ENCODE measurements at places on chromosomes 3 and 15.

- DNase-seq: no peak
Measured at GRCh38 chr3:135023996-135024658, 229.1 kb downstream of the EPHB1 start.

- DNase-seq: no peak
Measured at GRCh38 chr3:97197830-97198229, 383.4 kb downstream of the EPHA6 start.

GRCh38 chr15:63107895-63108546 lies 13.6 kb upstream of the LACTB start:
- DNase-seq: no peak

GRCh38 chr15:36365963-36366362 lies 213.5 kb upstream of the CDIN1 start:
- DNase-seq: no peak

DNA sequence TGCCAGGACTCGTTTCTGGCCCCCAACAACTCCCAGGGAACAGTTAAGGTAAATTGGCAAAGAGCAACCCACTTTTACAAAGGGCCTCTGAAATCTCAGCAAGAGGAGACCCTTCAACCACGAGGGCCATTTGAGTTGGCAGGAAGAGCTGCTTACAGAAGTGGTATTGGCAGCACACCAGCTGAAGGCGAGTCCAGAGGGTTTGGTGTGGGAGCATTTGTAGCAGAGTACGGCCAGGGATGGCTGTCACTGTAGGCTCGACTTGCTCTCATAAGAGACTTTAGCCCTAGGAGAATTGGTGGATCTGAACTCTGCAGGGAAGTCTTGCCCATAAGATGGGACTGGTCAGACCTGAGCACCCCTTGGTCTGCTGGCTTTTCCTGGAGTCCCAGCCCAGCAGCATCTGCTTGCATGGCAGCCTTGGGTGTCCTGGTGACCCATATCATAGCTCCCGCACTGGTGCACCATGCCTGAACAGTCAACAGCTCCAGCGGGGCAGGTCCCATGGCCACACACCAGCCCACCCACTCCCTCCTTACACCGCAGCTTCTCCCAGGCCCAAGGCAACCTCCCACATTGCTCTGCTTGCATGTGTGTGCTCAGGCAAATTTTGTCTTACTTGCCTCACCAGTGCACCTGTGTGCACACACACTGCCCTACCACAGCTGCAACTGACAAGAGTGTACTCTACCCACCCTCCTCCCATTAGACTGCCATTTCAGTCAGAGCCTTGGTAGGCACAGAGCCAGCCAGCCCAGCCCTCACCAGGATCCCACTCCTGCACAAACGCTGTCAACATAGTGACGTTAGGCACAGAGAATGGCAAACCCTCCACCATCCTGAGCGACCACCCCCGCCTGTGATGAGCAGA lies 861.6 kb upstream of the DPPA4 start:
- DNase-seq: no peak

- DNase-seq: no peak
Measured at GRCh38 chr15:89077750-89078149, 10.5 kb upstream of the ABHD2 start.

DNA sequence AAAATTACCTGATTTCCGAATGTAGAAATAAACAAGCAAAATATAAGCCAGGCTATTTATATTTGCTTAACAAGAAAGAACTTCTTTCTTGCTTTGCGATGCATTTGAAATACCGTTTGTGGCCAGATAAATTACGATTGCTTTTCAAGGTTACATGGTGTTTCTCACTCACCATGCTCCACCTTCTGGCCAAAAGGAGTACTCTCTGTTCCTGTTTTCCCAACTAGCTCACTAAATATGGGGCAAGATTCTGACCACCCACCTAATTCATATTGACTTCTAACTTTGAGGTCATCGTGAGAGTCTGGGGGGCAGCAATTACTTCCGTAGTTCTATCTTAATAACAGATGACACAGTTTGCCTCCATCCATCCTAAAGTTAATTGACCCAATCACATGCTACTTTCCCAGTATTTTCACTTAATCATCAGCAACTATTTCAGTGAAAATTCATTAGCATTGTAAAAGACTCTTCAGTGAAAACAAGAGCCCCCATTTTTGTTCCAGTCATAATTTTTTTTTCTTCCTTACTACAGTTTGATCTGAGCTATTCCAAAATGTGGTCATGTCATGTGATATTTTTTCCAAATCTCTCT lies 25.9 kb downstream of the ACP3 start:
- no peak for DNase-seq

- no peak for DNase-seq
Measured at GRCh38 chr15:84987949-84988624, 6.4 kb downstream of the PDE8A start.

GRCh38 chr15:98794211-98794610 lies 145.9 kb downstream of the IGF1R start:
- no peak for DNase-seq

DNA sequence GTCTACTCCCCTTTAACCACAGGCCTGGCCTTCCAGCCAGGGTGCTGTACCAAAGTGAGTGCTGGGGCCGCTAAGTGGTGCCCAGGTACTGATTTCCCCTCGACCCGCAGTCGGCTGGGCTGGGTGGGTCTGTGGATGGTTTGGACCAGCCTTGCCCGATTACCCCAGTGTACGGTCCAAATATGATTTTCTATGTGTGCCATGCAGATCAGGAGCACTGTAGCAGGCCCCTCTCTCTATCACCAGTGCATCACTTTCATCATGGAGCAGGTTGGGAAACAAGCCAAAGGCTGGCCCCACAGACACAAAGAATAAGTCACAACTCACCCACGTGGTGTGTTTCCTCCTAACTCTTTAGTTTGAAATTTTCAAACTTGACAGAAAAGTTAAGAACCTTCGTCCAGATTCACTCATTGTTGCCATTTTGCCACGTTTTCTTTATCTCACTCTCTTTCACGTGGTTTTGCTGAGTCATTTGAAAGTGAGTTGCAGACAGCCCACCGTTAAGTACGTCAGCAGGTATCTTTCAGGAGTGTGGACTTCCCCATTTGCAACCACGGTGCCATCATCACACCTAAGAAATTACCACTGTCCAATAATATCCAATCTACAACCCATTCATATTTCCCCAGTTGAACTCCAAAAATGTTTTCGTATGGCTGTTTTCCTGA lies 37.0 kb downstream of the ZNF710 start:
- DNase-seq: no peak

GRCh38 chr3:15310491-15311370 lies 21.7 kb downstream of the SH3BP5 start:
- DNase-seq: no peak

- DNase-seq: no peak
Measured at GRCh38 chr3:146705225-146705624, 100.1 kb upstream of the PLSCR5 start.

GRCh38 chr3:147688868-147689267 lies 279.7 kb downstream of the ZIC1 start:
- no peak for DNase-seq

DNA sequence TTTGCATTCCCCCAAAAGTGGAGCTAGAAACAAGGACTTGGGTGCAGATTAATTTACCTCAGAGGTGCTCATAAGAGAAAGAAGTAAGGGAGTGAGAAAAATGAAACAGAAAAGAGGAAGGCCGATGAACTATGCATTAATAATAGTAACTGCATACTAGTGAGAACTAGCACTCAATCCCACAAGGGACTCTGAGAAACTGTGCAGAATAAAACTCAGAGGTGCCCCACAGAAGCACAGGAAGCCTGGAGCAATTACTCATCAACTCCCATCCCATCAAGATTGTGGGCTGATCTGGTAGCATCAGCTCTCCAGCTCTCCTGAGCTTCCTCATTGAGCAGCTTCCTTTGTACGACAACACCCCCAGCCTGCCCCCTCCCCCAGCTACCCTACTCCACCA lies 50.8 kb downstream of the CLDN18 start:
- DNase-seq: no peak

- no peak for DNase-seq
Measured at GRCh38 chr3:173351886-173352285, 45.7 kb upstream of the NLGN1 start.

DNA sequence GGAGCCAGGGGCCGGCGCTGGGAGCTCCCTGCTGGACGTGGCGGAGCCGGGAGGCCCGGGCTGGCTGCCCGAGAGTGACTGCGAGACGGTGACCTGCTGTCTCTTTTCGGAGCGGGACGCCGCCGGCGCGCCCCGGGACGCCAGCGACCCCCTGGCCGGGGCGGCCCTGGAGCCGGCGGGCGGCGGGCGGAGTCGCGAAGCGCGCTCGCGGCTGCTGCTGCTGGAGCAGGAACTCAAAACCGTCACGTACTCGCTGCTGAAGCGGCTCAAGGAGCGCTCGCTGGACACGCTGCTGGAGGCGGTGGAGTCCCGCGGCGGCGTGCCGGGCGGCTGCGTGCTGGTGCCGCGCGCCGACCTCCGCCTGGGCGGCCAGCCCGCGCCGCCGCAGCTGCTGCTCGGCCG lies 1.5 kb downstream of the SMAD6 start:
- no peak for DNase-seq

GRCh38 chr3:178001670-178002101 lies 534.5 kb upstream of the KCNMB2 start:
- no peak for DNase-seq

DNA sequence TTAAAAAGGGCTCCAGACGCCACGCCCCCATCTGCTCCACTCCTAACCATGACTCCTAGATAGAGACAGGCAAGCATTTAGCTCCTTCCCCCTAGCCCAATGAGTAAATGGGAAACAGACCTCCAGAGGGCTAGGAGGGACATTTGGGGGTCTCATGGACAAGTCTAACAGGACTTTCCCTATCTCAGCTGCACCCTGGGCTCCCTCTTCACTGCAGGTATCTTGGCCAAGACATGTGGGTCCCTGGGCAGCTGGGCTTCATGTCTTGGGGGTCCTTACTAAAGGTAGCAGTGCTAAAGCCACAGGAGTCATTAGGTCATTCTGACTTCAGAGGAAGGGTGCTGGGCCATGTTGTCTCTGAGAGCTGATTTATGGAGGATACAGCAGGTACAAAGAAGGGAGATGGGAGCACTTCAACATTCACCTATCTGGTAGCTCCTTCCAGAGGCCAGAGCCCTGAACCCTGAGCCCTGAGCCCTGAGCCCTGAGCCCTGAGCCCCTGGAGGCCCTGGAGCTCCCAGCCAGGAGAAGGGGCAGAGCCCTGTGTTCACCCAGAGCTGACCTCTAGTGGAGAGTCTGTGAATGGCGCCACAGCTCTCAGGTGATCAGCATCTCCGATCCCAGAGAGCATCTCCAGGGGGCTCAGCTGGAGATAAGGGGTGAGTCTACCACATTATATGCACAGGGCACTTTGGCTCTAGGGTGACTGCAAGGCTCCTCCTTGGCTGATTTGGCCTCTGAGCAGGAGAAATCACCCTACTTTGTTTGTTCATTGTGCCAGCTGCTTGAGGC lies 40.1 kb upstream of the EPHB1 start:
- peak; percentile 79 for DNase-seq

DNA sequence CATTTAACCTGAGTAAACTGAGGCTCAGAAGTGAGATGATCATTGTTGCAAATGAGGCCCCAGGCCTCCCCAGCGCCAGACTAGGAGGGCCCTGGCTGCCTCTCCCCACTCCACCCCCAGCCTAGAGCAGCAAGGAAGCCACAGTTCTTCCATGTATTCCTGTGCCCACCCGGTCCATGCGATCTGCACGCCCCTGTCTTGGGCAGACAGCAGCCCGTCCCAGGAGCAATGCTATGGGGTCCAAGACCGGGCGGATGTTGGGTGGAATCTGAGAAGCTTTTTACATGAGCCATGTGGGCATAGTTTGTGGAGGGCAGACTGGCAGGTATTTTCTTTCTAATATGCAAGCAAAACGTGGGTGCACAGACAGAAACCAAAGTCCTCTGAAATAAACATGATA lies 15.1 kb downstream of the SH2D7 start:
- DNase-seq: no peak

GRCh38 chr15:59678620-59679019 lies 10.5 kb downstream of the BNIP2 start:
- no peak for DNase-seq

DNA sequence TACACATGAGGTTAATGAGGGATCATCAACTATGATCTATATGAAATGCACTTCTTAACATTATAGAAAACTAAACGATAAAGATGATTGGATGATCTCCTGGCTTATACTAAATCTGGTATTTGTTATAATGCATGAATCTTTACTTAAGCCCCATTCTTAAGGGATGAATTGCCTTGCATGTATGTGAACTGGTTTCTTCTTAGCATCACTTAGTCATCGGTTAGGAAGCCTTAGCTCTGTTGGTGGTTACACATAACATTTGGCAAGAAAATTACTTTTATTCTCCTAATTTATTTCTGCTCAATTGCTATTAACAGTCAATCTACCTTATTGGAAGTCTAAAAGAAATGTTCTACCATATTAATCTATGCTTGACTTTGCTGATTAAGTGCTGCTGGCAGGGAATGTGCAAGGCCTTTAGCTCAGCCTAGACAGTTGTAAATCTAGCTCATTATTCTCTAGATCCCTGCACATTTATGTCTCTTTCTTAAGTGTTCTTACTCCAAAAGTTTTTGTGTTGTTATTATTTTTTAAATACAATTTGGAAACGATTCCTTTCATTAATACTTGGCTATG lies 356.0 kb downstream of the ZPLD1 start:
- no peak for DNase-seq

GRCh38 chr3:49794926-49795905 lies 4.5 kb downstream of the CDHR4 start:
- no peak for DNase-seq

- peak; percentile 98 for DNase-seq
Measured at GRCh38 chr3:108221911-108222852, at the start of gene IFT57. Gene IFT57, minus strand, starts transcription at chr3:108222424. Its CDS starts 102 bp downstream, at chr3:108222322.

GRCh38 chr3:101171681-101172191 lies 148.6 kb downstream of the IMPG2 start:
- no peak for DNase-seq

- no peak for DNase-seq
Measured at GRCh38 chr15:96348112-96349027, 17.9 kb downstream of the NR2F2 start.

- no peak for DNase-seq
Measured at GRCh38 chr3:115982629-115983028, 359.3 kb downstream of the GAP43 start.

GRCh38 chr3:5473471-5473870 lies 286.0 kb downstream of the EDEM1 start:
- no peak for DNase-seq

DNA sequence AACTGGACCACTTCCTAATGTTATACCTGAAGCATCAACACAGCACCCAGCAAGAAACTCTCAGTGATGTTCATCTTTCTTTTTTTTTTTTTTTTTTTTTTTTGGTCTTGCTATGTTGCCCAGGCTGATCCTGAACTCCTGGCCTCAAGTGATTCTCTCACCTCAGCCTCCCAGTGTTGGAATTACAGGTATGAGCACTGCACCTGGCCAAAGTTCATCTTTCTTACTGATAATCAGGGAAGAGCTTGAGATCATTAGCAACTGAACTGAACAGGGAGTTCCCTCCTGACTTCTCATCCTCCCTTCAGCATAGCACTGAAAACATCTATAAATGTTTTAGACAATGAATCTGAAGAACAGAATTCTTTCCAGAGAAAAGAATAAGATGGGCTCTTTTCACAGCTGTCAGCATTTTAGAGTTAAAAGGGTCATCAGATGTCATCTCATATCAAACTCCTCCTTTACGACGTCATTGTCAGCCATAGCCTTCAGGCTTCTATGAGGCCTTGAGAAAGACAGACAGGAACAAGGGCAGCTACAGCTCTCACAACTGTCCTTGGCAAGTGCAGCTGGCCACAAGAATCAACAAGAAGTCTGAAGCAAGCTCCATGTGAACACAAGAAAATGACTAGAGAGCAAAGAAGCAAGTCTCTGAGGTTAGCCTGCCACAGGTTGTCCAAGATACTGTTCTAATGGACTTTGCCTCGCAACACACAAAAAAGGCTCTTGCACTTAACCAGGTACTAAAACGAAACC lies 33.8 kb downstream of the SCAP start:
- DNase-seq: no peak

GRCh38 chr3:197354568-197355001 lies 56.2 kb upstream of the DLG1 start:
- no peak for DNase-seq
